T-helper 17 cell (primary cell): ENCODE measurements at places on chromosomes 6 and 20.

GRCh38 chr20:7994809-7995208, 24.8 kb downstream of the TMX4 start:
- DNase-seq = no peak

DNA sequence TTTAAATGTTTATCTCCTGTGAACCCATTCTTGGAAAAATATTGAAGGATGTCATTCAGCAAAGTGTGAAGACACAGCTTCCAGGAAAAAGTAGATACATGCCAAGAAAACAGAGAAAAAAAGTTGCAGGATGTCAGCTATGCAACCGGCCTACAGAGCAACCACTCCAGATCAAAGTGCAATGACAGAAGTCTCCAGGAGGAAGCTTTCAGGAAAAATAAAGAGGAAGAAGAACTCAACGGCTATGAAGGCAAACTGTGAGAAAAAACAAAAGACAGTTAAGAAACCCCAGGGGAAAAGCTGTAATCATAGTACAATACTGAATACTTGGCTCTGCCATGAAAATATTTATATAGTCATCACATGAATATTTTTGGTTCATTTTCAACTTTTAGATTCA, 30.6 kb downstream of the REPS1 start:
- DNase-seq = no peak

GRCh38 chr6:112037783-112038216, 16.1 kb upstream of the CCN6 start:
- DNase-seq = no peak

DNA sequence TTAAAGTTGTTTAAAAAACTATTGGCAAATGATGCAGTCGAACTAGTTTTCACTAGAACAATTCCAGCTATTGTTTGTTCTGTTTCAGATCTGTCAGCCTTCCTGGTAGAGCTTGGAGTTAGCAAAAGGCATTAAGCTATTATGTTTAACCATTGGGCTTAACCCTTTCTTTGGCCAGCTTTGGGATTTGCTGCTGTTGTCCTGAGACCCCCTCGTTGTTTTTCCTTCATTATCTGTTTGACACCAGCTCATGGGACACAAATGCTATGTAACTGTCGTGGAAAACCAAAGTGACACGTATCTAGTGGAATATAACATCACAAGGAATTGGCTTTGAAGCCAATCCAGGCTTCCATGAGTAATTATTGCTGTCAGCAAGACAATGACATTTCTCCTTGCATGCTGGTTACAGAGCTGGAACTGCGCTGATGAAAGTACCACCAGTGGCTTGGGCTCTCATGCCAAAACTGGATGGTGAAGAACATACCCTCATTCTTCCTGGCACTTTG, 96.0 kb downstream of the EYA2 start:
- DNase-seq = no peak

- no peak for DNase-seq
Measured at GRCh38 chr6:21529431-21529830, 64.1 kb upstream of the SOX4 start.

DNA sequence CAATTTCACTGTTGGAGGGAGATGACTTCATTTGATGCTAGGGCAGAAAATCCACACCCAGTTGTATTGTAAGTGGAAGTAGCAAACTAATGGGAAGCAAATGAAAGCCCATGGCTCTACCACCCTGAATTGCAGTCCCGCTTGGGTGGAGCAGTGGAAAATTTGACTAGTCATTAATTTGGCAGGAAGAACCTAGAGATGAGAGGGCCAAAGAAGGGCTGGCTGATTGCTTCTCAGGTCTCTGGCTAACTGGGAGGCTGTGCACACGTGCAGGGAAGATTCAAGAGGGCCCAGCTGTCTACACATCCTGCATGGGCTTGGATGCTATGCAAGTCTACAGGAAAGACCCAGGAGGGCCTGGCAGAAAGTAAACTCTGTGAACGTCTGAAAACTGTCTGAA, 466.2 kb downstream of the TFAP2A start:
- DNase-seq = no peak
